ENCODE measurements at places on chromosomes 4 and X.

DNA sequence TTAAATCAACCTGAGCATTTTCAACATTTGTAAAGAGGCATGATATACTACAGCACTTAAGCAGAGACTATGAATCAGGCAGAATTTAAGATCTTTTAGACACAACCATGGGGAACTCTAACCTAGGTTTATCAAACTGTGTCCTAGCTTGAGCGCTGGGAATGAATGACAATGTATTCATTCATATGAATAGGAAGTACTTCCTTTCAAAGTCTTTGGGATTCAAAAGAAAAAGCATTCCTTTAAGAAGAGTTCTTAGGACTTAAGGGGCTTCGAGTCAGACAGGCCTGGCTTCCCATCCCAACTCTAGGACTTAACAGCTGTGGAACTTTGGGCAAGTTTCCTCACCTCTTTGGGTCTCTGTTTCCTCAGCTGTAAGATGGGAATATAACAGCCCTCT lies 104.6 kb downstream of the ANAPC4 start:
- peak; percentile 59 for DNase-seq

DNA sequence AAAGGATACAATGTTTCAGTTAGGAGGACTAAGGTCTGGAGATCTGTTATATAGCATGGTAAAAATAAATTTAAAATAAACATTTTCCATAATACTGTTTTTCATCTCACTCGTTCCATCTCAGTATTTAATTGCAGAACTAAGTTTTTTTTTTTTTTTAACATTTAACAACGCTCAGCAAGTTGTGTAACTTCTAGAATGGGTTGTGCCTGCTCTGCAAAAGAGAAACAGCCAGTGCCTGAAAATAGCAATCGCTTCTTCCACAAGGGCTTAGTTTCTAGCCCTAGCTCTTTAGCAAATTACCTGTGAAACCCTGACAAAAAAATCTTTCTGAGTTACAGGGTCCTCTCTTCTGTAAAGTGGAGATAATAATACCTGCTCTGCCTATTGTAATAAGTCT lies 41.9 kb downstream of the CNGA1 start:
- DNase-seq: no peak

- no peak for DNase-seq
Observed at GRCh38 chr4:36189511-36190226, 54.6 kb downstream of the ARAP2 start.

- no peak for DNase-seq
Observed at GRCh38 chr4:36508394-36508793, 227.0 kb downstream of the DTHD1 start.

GRCh38 chr4:113996599-113997177 lies 17.2 kb upstream of the ARSJ start:
- no peak for DNase-seq

- no peak for DNase-seq
Observed at GRCh38 chrX:132615391-132616131, 126.7 kb upstream of the MBNL3 start.

- no peak for DNase-seq
Observed at GRCh38 chr4:146176891-146177290, 1.4 kb downstream of the LSM6 start.

- no peak for DNase-seq
Observed at GRCh38 chr4:16893141-16893651, 5.2 kb downstream of the LDB2 start.

DNA sequence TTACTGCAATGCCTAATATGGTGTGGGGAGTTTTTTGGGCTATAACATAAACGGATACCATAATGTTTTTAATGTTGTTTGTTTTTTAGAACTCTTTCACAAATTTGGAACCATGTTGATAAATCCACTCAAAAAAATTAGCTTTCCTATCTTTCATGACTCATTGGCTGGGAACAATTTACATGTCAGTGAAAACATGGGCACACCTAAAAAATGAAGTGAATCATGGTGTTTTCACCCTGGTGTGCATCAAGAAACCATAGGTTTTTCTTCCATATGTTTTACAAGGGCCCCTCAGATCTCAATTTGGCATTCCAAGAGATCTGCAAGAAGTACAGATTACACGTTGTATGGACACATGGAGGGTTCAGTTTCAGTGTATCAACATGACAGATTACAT lies 207.1 kb downstream of the NWD2 start:
- no peak for DNase-seq

DNA sequence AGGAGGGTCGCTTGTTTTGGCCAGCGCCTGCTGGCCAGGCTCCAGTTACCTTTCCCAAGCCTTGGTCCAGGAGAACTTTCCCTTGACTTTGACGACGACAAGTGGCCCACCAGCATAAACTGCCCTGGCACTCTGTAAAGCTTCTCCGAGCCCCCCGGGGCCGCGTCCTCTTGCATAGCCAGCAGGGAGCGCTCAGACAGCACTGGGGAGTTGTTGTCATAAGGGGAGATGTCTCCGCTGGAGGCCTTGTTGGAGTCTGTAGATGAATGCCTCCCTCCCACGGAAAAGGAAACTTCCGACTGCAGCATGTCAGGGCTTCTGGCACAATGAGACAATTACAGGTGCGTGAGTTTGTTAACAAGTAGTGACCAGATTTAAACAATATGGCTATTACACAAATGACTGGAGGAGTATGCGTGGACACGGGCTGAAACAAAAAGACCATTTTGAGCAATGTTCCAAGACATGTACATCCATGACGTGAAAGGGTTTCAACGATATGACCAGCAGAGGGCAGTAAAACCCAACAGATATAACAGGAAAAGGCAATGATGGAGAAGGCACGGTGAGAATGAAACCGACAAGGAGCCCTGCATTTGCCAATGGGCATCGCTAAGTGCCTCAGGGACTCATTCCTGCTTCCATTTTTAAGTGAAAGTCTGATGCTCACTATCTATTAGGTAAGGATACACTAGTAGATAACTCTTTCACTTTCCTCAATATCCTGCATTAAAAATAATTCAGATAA lies 33.0 kb downstream of the HCCS start:
- DNase-seq: no peak

- no peak for DNase-seq
Observed at GRCh38 chr4:158885564-158885963, 116.7 kb downstream of the FNIP2 start.

- no peak for DNase-seq
Observed at GRCh38 chr4:170623899-170624298, 534.1 kb upstream of the AADAT start.

DNA sequence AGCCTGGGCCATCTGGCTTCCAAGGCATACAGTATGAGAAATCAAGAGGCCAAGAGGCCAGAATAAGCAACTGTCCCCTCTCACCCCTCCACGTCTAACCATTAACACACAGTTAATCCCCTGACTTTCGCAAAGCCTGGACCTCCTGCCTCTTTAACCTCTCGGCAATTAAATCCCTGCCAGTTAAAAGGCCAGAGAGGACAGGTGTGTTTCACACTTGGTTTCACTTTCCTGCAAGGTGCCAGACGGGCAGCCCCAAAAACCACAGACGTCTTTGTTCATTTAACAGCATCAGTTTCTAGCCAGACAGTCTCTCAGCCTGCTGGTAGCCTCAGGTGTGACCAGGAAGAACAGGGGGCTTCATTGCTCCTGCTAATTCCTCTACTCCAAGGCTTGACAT lies 91.1 kb upstream of the KIT start:
- DNase-seq: no peak

GRCh38 chr4:180101348-180102083 lies 2141.7 kb upstream of the TENM3 start:
- DNase-seq: no peak

DNA sequence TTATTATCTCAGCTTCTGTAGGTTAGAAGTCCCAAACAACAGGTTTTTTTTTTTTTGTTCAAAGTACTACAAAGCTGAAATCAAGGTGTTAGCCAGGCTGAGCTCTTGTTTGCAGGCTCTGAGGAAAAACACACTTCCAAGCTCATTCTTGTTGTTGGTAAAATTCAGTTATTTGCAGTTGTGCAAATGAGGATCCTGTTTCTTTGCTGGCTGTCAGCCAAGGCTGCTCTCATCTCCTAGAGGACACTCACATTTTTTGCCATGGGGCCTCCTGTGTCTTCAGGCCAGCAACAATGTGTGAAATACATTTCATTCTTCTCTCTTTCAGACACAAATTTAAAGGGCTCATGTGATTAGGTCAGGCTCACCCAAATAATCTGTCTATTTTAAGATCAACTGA lies 60.3 kb upstream of the HSD17B10 start:
- no peak for DNase-seq

- DNase-seq: no peak
Observed at GRCh38 chr4:128635141-128635954, 174.2 kb upstream of the JADE1 start.

- DNase-seq: peak; percentile 30
Observed at GRCh38 chr4:159382856-159383561, 280.1 kb downstream of the RAPGEF2 start.

DNA sequence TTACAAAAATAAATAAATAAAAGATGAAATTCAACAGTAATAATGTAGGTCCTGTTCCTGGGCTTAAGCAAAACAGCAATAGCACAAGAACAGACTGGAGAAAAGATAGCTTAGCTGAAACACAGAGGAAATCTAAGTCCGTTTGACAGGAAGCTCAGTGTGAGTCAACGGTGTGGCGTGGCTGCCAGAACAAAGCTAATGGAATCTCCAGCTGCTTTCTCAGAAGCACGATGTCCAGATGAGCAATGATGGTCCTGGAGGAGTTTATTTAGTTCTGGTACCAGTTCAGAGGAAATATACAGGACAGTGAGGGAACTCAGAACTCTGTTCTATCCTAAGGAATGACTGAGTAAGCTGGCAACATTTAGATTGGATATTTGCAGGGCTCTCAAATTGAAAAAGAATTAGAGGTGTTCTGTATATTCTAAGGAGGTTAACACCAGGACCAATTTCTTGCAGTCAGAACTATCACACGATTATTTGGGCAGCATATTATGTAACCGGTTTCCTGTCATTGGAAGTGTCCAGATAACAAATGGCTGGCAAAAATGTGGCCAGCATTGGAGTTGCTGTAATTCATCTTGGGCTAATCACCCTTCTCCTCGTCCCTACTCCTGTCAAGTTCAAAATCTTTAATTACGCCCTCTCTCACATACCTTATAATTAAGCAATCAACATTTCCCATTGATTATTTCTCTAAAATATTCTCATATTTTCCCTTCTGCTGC lies 12.7 kb downstream of the GAB3 start:
- no peak for DNase-seq

GRCh38 chr4:168908093-168908492 lies 102.0 kb downstream of the CBR4 start:
- DNase-seq: no peak

GRCh38 chrX:39859991-39860861 lies 237.5 kb downstream of the BCOR start:
- DNase-seq: peak; percentile 33

- no peak for DNase-seq
Observed at GRCh38 chr4:114383067-114383466, 215.5 kb upstream of the UGT8 start.

DNA sequence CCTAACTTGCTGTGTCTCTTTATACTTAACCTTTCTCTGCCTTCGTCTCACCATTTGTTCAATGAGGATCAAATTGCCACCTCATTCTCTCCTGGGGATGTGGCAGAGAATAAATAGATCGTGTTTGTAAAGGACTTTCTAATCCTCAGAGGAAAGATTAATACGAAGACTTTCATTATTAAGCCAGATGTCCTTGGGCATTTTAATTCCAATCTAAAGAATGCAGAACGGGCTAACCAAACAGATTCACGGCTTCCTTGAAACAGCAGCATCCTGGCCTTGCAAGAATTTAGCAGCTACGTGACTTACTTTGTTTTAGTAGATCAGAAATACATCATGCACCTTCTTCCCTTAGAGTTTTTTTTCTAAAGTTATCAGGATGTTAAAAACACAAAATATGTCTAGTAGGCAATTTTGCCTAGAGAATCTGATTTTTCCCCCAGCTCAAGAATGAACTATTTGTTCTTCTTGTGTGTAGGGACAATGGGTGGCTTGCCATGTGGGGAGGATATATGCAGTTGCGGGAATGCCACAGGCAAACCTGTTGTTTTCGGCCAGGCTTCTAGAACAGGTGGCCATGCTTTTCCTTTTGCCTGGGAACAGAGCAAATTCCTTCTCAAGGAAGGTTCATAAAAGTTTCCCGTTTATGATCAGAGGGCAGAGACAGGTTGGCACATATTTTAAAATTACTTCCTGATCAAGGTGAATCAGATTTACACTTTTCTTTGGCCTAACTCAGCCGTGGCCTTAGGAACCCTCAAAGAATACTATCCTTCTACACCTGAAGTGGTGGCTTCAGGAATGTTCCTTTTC lies 3.0 kb downstream of the MID1 start:
- DNase-seq: no peak

GRCh38 chrX:133362538-133362937 lies 52.8 kb downstream of the GPC4 start:
- DNase-seq: no peak

- no peak for DNase-seq
Observed at GRCh38 chr4:144575181-144575580, 70.8 kb upstream of the HHIP start.

GRCh38 chrX:129577473-129577872 lies 37.4 kb downstream of the OCRL start:
- no peak for DNase-seq

- no peak for DNase-seq
Observed at GRCh38 chrX:136032370-136032769, 47.1 kb downstream of the SLC9A6 start.

DNA sequence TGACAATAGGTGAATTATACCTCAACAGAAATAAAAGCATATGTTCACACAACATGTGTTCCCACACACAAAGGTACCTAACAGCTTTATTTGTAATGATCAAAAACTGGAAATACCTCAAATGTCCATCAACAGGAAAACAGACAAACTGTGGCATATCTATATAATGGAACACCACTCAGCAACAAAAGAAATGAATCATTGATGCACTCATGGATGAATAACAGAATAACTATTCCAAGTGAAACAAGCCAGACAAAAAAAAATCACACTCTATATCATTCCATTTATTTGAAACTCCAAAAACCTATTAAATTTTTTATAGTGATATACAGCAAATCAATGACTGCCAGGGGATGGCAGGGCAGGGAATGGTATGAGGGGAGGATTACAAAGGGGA lies 148.1 kb downstream of the PLS3 start:
- no peak for DNase-seq

DNA sequence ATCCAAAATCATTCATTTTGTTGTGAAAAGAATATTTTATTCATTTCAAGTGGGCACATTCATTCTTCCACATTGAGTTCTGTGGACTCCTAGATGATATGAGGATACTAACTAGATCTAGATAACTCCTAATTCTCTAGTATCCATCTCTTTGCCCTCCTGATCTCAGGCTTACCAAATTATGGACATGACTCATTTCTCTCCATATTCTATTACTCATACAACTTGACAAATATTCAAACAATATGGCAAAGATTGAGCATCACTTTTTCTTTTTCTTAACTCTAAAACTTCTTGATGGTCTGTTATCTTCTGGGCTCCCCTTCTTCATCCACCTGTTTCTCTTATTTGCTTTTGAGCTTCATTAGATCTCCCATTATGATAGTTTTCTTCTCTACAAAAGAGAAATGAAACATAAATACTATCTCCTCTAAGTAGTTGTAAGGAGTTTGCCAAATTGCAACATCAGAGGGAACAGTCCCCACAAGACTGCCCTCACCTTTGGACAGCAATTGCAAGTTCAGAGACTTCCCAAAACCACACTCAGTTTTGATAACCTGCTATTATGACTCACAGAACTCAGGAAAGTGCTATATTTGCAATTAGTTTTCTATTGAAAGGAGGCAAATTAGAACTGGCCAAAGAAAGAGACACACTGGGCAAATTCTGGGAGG lies 422.9 kb downstream of the SPRY1 start:
- DNase-seq: no peak

GRCh38 chr4:101315041-101315440 lies 32.3 kb downstream of the PPP3CA start:
- DNase-seq: no peak

- peak; percentile 9 for DNase-seq
Observed at GRCh38 chrX:118116713-118117550, at the start of gene KLHL13. KLHL13 (minus strand) TSS chrX:118116810; CDS start chrX:118028473, 88,337 bp downstream.

- no peak for DNase-seq
Observed at GRCh38 chr4:120749445-120750151, 172.9 kb downstream of the PRDM5 start.
